Caco-2 (cell line): ENCODE measurements at places on chromosomes 11 and 22. TPM values are rescaled to one million over a fixed set of nuclear protein-coding genes. Genes with fewer than 3 reads are reported as not detected.

Gene CRYBB3
- total RNA-seq, result 0.65 TPM in 1 of 2 replicates, not detected in the other

DNA sequence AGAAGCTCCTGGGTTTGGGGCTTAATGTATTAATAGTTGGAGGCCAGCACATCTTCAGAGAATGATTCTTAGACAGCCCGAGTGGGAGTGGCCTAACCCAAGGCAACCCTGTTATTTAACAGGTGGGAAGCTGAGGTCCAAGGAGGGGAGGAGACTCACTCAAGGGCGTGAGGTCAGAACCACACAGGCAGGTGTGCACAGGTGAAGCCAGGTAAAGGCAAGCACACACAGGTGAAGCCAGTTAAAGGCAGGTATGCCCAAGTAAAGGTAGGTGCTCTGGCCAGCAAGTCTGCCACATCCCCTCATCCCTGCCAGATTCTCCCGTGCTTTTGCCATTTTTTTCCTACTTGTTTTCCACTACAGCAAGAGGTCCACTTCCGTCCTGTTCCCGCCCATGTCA, 2.9 kb upstream of the SHANK2 start:
- peak; percentile 66 for DNase-seq

Gene GPR152
- not detected in 2 replicates for total RNA-seq

- DNase-seq, result peak; percentile 75
Observed at GRCh38 chr11:65378208-65378927, 4.1 kb downstream of the SLC25A45 start.

- DNase-seq, result no peak
Observed at GRCh38 chr22:37404091-37404490, 23.2 kb downstream of the ELFN2 start.

Gene APOL6
- total RNA-seq, result 10.0 and 13.9 TPM in 2 replicates

DNA sequence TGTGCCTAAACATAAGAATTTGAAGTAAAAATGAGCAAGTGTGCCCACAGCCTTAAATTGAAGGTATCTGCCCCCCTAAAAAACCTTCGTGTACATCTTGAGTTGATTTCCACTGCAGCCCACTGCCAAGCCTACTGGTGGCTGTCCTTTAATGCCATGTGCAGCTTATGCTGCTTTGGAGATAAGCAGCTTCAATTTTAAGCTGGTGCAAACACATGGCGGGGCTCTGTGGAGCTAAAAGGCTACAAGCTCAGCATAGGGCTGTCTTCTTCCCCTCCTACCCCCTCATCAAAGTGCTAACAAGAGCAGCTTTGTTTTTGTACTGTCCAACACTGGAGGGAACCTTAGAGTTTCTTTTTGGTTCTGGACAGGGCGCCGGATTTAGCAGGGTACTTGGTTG, 128.5 kb upstream of the LMO1 start:
- DNase-seq, result no peak

- DNase-seq, result no peak
Observed at GRCh38 chr22:17639247-17639741, 737 bp downstream of the BCL2L13 start.

Gene TRPM5
- total RNA-seq, result not detected in 2 replicates

GRCh38 chr11:6703247-6704063, 20.3 kb upstream of the MRPL17 start:
- peak; percentile 64 for DNase-seq

DNA sequence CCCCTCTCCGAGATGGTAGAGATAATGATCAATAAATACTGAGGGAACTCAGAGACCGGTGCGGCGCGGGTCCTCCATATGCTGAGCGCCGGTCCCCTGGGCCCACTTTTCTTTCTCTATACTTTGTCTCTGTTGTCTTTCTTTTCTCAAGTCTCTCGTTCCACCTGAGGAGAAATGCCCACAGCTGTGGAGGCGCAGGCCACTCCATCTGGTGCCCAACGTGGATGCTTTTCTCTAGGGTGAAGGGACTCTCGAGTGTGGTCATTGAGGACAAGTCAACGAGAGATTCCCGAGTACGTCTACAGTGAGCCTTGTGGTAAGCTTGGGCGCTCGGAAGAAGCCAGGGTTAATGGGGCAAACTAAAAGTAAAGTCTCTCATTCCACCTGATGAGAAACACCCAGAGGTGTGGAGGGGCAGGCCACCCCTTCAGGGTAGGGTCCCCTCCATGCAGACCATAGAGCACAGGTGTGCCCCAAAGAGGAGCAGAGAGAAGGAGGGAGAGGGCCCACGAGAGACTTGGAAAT, 43.2 kb downstream of the IGLL1 start:
- no peak for DNase-seq

GRCh38 chr11:45654231-45655011, 11.0 kb downstream of the CHST1 start:
- DNase-seq, result no peak

GRCh38 chr22:42544686-42545085, 9.1 kb upstream of the SERHL2 start:
- DNase-seq, result no peak

DNA sequence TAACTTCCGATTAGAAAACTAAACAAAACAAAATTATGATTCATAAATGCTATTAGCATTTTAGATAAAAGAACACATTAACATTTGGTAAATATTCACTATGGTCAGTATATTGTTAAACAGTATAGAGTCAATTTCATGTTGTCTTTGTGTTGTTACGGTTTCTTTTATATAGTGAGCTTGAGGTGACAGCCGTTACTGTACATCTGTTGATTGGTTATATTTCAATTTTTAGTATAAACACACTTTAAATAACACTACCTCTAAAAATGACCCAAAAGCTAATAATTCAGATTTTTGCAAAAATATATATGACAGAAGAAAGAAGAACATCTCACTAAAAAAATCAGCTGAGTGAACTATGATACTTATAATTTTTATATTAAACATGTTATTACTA, 249.0 kb upstream of the LUZP2 start:
- no peak for DNase-seq

DNA sequence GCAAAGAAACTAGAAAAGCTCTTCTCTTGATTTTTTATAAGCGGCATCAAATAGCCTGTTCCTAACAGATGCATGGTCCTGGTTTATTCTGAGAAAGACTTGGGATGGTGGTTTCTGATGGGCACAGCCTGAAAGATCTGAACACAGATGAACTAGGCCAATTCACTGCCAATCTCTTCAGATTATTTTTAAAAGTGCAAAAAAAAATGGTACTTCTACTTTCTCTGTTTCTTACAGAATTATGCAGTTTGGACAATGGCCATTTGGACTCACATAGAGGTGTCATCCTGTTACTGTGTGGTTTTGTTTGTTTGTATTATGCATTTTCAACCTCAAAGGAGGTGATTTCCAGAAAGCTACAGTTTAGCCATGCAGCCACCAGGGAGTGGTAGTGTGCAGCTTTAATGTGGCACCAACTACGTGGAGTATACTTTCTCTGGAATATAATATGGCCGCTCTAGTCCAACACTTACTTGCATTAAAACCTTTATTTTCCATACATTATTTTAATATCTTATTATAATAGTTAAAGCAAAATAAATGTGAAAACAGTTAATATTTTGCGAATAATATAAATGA, 469.8 kb upstream of the KIRREL3 start:
- DNase-seq, result peak; percentile 29

DNA sequence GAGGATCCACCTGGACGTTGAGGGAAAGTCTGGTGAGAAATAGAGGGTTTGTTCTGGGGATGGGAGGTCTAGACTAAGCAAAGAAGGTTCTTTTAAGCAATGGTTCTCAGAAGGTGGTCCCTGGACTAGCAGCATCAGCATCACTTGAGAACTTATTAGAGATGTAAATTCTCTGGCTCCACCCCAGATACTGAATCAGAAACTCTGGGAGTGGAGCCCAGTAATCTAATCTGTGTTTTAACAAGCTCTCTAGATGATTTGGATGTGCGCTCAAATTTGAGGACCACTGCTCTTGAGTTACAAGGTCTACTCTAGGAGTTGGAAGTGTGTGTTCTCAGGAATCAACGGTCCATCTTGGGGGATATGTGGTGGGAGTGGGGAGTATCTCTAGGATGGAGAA, 3.3 kb upstream of the ABCG4 start:
- DNase-seq, result no peak

GRCh38 chr22:50583294-50583861, 729 bp upstream of the CHKB start:
- DNase-seq, result no peak

DNA sequence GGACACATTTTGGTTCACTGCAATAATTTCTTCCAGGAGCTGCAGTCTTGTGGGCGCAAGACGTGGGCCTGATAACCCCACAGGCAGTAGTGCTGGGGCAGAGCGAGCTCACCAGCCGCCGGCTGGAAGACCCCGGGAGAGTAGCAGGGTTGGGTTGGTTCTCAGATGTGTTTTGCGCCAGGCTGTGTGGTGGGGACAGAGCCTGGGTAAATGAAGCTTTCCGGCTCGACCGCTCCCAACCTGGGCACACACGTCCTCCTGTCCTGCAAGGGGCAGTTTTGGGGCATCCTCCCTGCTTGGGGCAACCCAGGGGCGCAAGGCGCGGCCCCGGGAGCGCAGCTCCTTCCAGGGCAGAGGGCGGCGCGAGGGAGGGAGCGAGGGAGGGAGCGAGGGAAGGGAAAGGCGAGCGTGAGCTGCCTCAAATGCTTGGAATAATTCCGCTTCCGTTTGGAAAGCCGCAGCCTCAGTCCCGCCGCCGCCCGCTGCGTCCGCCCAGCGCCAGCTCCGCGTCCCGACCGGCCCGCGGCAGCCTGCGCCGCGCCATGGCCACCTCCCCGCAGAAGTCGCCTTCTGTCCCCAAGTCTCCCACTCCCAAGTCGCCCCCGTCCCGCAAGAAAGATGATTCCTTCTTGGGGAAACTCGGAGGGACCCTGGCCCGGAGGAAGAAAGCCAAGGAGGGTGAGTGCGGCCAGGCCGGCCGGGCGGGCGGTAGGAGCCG, at the start of gene PARVA:
TSS of gene PARVA (plus strand) at position 466 of the 718 bp plus-strand sequence. CDS start at position 543, 77 bp downstream.
- DNase-seq, result peak; percentile 85

DNA sequence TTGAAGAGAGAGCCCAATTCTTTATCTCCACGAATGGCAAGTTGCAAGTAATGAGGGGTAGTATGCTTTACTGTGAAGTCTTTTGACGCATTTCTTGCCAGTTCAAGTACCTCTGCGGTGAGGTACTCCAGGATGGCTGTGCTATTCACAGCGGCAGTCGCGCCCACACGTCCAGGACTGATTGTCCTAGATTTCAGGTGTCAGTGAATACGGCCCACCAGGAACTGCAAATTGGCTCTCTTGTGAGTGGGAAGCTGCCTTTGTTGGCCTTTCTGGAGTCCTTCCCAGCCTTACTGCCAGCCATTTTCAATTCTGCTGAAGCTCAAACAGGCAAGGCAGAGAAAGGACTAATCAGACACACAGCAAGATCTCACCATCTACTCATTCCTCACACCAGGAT, 8.5 kb downstream of the PPFIA1 start:
- DNase-seq, result no peak

Gene C22orf15
- not detected in 2 replicates for total RNA-seq

DNA sequence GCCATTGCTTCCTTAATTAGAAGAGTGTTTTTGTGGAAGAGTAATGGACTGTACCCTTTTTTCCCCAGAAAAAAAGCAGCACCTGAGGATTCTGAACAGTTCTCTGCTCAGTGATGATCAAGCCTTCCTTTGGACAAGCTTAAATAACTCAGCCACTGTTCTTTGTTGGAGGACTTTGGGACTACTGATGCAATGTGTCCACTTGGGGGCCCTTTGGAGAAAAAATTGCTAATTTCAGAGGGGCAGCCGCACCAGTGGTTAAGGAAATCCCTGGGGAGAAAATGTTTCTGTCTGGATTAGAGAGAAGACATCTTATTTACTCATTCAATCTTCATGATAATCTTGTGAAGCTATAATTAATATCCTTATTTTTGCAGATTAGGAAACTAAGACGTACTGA, 5.3 kb upstream of the KMT2A start:
- no peak for DNase-seq

DNA sequence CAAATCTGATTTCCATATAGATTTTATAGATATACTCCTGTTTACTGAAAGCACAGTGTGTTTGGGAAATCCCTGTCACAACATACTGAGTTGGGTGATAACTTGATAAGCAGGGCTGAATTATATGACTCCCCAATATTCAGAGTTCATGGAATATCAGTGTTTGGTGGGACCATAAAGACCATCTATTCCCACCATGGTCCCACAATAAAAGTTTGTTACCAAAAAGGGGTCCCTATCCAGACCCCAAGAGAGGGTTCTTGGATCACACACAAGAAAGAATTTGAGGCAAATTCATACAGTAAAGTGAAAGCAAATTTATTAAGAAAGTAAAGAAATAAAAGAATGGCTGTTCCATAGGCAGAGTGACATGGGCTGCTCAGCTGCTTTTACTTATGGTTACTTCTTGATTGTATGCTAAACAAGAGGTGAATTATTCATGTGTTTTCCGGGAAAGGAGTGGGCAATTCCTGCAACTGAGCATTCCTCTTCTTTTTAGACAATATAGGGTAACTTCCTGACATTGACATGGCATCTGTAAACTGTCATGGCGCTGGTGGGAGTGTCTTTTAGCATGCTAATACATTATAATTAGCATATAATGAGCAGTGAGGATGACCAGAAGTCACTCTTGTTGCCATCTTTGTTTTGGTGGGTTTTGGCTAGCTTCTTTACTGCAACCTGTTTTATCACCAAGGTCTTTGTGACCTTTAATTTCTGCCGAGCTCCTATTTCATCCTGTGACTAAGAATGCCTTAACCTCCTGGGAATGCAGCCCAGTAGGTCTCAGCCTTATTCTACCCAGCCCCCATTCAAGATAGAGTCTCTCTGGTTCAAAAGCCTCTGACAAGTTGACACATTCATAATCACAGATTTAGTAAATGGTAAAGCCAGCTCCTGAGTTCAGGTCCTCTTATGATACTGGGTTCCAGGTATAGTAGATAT, 240.6 kb upstream of the PDGFD start:
- DNase-seq, result no peak

- DNase-seq, result no peak
Observed at GRCh38 chr11:43842021-43842420, 38.6 kb upstream of the ALKBH3 start.

- DNase-seq, result no peak
Observed at GRCh38 chr22:36326178-36327161, 61.3 kb downstream of the MYH9 start.

- peak; percentile 47 for DNase-seq
Observed at GRCh38 chr11:13009921-13010748, 1.0 kb downstream of the RASSF10 start.

- DNase-seq, result no peak
Observed at GRCh38 chr11:62169935-62170334, 20.1 kb upstream of the SCGB1D1 start.

- DNase-seq, result no peak
Observed at GRCh38 chr22:32545801-32546200, 71.2 kb downstream of the FBXO7 start.
